ENCODE measurements at places on chromosomes 1 and 21. TPM values are rescaled to one million over a fixed set of nuclear protein-coding genes. Genes with fewer than 3 reads are reported as not detected.

SGIP1 gene
- polyA plus RNA-seq: 49.4 TPM

GADD45A gene
- 27.4 TPM for polyA plus RNA-seq

RAB25 gene
- not detected for polyA plus RNA-seq

LCE1D gene
- polyA plus RNA-seq: not detected

RAB3B gene
- 27.4 TPM for polyA plus RNA-seq

CYP4A11 gene
- not detected for polyA plus RNA-seq

CHD5 gene
- polyA plus RNA-seq: 0.04 TPM

NPHS2 gene
- polyA plus RNA-seq: not detected

GBP5 gene
- polyA plus RNA-seq: not detected

FAM43B gene
- polyA plus RNA-seq: 0.02 TPM

TMED5 gene
- polyA plus RNA-seq: 43.0 TPM

PCP4 gene
- polyA plus RNA-seq: not detected

HCRTR1 gene
- polyA plus RNA-seq: not detected

PRKACB gene
- polyA plus RNA-seq: 8.4 TPM

NEK2 gene
- polyA plus RNA-seq: 8.8 TPM

GRIK3 gene
- polyA plus RNA-seq: not detected

MPL gene
- polyA plus RNA-seq: not detected

KRTAP7-1 gene
- polyA plus RNA-seq: not detected

SLAMF7 gene
- not detected for polyA plus RNA-seq

CDC7 gene
- 2.6 TPM for polyA plus RNA-seq

PRKAB2 gene
- 29.3 TPM for polyA plus RNA-seq

PTGFR gene
- 7.8 TPM for polyA plus RNA-seq

LRRN2 gene
- polyA plus RNA-seq: not detected

SEC16B gene
- polyA plus RNA-seq: 0.98 TPM

TAS1R3 gene
- polyA plus RNA-seq: 0.06 TPM
